ENCODE measurements at places on chromosomes 16 and 17.

DNA sequence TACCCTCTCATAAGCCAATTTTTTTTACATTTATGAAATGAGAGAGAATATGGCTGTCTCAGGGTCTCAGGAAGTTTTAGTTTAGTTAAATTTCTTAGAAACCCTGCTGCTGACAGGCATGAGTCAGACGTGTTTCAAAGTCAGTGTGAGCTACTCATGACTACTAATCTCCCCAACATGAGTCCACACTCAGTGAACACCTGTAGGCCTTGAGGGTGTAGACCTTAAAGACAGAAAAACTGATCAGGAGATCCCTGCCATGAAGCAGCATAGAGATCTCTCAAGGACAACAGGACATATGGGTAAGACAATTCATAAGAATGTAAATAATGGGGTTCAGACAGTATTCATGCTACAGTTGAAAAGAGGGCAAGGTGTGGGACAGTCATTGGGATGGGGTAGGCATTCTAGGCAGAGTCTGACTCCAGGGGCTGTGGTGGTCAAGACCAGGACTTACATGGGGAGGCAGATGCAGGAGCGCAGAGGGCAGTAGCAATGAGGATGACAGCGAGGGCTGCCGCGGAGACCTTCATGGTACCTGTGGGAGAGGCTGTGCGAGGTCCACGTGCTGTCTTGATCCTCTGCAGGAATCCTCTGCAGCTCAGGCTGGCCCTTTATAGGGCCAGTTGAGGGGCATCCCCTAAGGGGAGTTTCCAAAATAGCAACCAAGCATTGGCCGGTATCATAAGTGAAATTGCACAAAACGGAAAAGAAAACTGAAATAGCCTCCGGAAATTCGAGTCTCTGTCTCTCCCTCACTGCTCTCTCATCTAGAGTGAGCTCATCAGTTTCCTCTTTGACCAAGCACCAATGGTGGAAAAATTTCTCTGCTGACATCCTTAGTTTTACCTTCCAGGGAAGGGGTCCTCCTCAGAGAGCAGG is at the start of gene CCL5:
TSS of gene CCL5 (minus strand) at position 588 of the 882 bp plus-strand sequence.
- DNase-seq: no peak

- DNase-seq: no peak
Observed at GRCh38 chr17:81288715-81289114, 6.4 kb downstream of the SLC38A10 start.

DNA sequence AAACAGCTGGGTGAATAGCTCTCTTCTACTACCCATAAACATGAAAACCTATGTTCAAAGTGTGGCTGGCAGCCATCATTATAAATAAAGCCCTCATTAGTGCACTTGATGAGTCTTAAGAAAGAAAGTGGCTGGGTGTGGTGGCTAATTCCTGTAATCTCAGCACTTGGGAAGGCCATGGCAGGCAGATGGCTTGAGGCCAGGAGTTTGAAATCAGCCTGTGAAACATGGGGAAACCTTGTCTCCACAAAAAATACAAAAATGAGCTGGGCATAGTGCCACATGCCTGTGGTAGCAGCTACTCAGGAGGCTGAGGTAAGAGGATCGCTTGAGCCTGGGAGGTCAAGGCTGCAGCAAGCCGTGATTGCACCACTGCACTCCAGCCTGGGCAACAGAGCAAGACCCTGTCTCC is 28.3 kb upstream of the APPBP2 start:
- DNase-seq: no peak

- DNase-seq: no peak
Observed at GRCh38 chr17:49819138-49819537, 28.7 kb downstream of the TAC4 start.

DNA sequence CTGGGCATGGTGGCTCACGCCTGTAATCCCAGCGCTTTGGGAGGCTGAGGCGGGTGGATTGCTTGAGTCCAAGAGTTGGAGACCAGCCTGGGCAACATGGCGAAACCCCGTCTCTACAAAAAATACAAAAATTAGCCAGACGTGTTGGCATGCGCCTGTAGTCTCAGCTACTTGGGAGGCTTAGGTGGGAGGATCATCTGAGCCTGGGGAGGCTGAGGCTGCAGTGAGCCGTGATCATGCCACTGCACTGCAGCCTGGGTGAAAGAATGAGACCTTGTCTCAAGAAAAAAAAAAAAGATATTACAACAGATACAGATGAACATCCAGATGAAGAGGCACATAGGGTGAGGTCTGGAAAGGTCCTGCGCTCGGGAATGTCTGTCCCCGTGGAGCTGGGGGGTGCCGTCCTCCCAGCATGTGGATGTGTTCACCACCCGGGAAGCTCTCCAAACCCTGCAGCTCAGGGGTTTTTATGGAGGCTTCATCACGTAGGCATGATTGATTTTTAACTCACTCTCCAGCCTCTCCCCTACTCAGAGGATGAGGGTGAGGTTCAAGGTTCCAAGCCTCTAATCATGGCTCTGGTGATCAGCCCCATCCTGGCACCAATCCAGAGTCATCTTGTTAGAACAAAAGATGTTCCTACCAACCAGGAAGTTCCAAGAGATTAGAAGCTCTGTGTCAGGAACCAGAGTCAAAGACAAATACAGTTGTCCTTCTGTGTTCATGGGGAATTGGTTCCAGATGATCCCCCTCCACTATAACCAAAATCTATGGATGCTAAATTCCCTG is 85.0 kb upstream of the DNAJA2 start:
- no peak for DNase-seq

- no peak for DNase-seq
Observed at GRCh38 chr17:50798424-50799288, 31.3 kb upstream of the ANKRD40CL start.

DNA sequence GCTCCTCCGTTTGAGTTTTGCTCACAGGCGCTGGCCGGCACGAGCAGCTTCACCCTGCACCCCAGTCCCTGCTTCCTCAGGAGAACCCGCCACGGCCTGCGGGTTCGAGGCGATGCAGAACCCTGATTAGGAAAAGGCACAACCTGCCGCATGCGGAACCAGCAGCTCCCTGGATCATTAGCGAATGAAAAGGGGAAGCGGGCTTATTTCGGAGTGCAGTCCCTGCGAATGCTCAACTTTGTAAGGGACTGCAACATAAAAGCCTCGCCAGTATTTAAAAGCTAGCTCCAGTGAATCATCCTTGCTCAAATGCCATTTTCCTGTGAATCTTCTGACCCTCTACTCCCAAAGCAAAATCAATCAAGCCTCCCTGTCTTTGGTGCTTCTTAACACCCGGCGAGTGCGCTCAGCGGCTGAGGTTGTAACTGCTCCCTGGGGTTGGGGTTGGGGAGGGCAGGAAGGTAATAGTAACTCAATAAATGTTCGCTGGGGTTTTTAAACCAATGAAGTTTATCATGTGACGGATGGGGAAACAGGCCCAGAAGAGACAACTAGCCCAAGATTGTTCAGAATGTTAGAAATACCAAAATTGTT is 678 bp upstream of the AKAP10 start:
- no peak for DNase-seq

DNA sequence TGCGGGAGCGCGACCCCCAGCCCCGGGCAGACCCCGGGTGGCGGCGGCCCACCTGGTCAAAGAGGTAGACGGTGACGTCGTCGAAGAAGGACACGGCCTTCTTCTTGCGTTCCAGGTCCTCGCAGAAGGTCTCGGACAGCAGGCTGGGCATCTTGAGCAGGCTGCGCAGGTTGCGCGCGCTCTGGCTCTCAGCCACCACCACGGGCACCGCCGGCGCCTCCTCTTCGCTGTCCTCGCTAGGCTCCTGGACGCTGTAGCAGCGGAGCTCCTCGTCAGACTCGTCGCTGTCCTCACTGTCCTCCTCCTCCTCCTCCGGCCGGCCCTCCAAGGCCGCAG is 45.2 kb upstream of the PVALEF start:
- DNase-seq: no peak

GRCh38 chr16:88810166-88810911 is 1.4 kb downstream of the APRT start:
- no peak for DNase-seq

DNA sequence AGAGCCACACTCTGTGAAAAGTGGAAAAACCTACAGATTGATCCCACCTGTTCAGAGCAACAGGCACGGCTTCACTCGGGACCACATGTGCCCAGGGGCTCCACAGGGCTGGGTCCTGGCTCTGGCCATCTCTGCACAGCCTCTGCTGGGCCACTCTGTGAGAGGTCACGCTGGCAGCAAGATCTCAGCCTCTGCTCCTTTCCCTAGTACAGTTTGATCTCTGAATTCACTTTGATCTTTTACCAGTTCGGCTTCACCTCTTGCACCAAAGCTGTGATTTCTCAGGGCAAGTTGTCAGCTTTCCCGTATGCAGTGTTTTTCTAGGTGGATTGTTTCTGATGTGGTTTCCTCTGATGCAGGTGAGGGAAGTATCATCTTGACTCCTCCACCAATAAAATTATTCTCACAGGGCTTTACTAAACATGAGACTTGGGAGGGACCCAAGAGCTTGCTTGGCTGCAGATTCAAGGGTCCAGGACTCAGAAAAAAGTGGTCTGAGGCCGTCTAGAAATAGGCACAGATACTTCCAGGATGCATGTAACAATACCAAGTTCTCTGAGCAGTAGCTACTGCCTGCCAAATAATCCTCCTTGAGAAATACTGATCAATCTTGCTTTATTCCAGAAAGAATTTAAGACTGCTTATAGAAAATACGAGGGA is 24.0 kb upstream of the ALDH3A1 start:
- no peak for DNase-seq

DNA sequence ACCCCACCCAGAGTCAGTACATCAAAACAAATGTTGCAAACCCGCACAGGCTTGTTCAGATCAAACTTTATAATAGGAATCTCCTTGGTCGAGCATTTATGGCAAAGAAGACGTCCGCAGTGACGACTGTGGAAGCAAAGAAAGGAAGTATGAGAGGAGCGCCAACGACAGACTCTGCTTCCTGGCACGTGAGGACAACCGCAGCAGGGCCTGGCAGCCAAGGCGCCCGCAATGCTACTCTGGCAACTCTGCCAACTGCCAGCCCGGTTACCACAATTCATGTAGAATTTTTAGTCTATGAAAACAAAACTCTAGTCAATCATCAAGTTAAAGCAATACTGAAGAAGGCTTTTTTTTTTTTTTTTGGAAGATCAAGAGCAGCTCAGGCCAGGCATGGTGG is 24.8 kb downstream of the CYB5D2 start:
- DNase-seq: no peak

GRCh38 chr16:84959045-84959576 is 52.2 kb downstream of the ZDHHC7 start:
- DNase-seq: no peak

- no peak for DNase-seq
Observed at GRCh38 chr16:57403965-57404817, at the start of gene CCL17. CCL17 (plus strand) TSS chr16:57404767; CDS start chr16:57413933, 9,166 bp downstream.

GRCh38 chr17:34886831-34887230 is 74.4 kb downstream of the CCT6B start:
- no peak for DNase-seq

- DNase-seq: no peak
Observed at GRCh38 chr17:63317166-63317840, 128.8 kb downstream of the CYB561 start.

GRCh38 chr16:72939247-72939646 is 108.7 kb downstream of the ZFHX3 start:
- no peak for DNase-seq

- no peak for DNase-seq
Observed at GRCh38 chr16:87674419-87674818, 72.1 kb downstream of the JPH3 start.

- no peak for DNase-seq
Observed at GRCh38 chr17:63458478-63458877, 12.4 kb upstream of the CYB561 start.

- DNase-seq: no peak
Observed at GRCh38 chr16:66332634-66333610, 33.6 kb upstream of the CDH5 start.

DNA sequence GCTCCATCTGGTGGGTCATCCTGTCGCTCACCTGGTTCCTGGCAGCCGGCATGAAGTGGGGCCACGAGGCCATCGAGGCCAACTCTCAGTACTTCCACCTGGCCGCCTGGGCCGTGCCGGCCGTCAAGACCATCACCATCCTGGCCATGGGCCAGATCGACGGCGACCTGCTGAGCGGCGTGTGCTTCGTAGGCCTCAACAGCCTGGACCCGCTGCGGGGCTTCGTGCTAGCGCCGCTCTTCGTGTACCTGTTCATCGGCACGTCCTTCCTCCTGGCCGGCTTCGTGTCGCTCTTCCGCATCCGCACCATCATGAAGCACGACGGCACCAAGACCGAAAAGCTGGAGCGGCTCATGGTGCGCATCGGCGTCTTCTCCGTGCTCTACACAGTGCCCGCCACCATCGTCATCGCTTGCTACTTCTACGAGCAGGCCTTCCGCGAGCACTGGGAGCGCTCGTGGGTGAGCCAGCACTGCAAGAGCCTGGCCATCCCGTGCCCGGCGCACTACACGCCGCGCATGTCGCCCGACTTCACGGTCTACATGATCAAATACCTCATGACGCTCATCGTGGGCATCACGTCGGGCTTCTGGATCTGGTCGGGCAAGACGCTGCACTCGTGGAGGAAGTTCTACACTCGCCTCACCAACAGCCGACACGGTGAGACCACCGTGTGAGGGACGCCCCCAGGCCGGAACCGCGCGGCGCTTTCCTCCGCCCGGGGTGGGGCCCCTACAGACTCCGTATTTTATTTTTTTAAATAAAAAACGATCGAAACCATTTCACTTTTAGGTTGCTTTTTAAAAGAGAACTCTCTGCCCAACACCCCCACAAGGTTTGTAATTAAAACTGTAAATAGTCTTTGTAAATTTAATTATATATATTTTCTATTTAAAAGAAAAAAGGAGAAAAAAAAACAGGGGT is 1.7 kb downstream of the FZD2 start:
- no peak for DNase-seq

- DNase-seq: no peak
Observed at GRCh38 chr16:31371619-31372484, 16.9 kb downstream of the ITGAX start.

DNA sequence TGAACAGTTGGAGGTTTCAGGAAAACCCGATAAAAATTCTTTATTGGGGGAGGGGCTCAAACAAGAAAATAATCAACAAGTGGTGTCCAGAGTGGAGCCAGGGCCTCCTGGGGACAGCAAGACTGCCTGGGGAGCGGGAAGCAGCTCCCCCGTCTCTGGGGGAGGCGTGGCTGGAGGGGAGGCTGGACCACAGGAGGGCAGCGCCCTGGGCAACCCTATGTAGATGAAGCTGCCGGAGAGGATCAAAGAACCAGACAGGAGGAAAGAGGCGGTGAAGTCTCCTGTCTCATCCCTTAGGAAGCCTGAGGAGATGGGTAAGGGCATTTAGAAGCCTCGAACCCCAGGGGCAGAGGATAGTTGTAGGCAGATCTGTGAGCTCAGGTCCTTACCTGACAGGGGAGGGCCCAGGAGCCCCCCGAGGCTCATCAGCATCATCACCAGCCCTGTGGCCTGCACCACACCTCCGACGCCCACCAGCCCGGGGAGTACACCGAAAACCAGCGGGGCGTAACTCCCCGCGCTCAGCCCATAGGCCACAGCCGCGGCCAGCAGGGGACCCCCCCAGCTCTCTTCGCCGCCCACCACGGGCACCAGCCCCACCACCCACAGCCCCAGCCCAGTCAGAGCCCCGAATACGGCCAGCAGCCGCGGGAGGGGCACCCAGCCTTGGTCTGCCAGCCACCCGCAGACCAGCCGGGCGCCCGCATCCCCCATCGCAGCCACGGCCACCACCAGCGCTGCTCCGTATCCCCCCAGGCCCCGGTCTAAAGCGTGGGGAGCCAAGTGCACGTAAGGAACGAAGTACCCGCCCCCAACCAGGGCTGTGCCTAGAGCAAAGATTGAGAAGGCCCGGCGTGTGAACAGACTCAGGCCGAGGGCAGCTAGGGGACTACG is 2.0 kb downstream of the SLC16A11 start:
- DNase-seq: no peak

GRCh38 chr17:29444589-29444988 is 54.4 kb downstream of the TAOK1 start:
- DNase-seq: no peak

Measured in stimulated activated CD8-positive, alpha-beta memory T cell treated with anti-CD3 and anti-CD28 coated beads, Interleukin-15, amount 100 ng/mL, for 4 hours (primary cell).